Activated CD4-positive, alpha-beta T cell treated with anti-CD3 and anti-CD28 coated beads, Interleukin-2, amount 50 U/mL, for 1 hour (primary cell): ENCODE measurements at places on chromosomes 13 and 19.
A peak's percentile ranks its signal among the peaks of the same experiment; 100 is the strongest.

DNA sequence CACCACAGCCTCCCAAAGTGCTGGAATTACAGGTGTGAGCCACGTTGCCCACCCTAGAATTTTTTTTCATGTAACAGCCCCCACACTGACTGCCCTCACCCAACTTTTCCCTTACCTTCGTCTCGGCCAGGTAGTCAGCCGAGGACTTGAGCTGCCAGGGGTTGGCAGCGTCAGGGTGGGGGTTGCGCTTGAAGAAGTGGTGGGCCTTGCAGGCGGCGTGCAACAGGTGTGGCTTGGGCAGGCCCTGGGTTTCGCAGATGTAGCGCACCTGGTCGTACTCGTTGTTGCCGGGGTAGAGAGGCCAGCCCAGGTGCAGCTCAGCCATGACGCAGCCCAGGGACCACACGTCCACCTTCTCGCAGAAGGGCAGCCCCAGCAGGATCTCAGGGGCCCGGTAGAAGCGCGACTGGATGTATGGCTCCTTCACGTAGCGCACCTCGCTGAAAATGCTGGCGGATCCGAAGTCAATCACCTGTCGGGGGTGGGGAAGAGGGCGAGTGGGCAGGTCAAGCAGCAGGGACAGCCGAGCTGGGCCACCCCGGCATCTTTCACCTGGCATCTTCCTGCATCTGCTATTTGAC is 6.2 kb downstream of the HIPK4 start:
- no peak for DNase-seq

DNA sequence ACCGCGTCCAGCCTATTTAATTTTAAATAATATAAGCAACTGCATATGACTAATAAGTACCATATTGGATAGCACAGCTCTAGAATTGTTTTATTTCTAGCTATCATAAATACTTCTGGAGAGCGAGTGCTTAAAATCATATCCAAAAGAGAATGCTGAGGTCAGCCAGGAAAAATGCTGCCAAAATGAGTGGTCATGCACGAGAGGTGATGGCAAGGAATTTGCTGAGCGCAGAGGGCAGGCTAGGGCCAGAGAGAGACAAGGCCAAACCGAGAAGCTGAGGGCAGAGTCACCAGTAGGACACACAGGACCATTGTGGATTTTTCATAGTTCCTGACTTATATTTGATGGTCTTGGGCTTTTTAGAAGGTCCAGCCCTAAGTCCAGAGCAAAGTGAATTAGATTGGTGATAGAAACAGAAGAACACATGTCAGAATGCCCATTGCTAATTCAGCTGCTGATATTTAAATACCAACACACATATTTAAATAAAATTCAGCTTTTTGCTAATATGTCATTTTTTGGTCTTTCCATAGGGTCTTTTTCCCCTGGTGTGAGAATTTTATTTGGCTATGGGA is 33.6 kb upstream of the UBL3 start:
- DNase-seq: no peak

DNA sequence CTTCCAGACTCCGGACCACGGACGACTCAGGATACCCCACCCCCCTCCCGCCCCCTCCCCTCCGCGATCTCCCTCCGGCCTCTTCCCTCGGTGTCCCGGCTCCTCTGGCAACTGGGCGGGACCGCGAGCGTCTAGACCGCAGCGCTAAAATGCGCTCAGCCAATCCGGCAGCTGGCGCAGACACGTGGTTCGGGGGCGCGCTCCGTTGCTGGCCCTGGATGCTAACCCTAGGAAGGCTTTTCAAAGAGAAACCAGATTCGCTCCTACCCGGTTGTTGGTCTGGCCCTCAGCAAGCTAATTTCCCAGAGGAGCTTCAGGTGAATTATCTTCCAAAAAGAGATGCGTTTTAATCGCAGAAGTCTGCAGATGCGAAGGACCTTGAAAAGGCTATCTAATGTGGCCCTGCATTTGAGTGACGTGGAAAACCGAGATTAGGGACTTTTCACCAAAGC is at the start of gene DZIP1:
Gene DZIP1 (minus strand): TSS at position 106 of the 452 bp plus-strand sequence. CDS start 2,677 bp downstream, outside the sequence.
- DNase-seq: no peak

DNA sequence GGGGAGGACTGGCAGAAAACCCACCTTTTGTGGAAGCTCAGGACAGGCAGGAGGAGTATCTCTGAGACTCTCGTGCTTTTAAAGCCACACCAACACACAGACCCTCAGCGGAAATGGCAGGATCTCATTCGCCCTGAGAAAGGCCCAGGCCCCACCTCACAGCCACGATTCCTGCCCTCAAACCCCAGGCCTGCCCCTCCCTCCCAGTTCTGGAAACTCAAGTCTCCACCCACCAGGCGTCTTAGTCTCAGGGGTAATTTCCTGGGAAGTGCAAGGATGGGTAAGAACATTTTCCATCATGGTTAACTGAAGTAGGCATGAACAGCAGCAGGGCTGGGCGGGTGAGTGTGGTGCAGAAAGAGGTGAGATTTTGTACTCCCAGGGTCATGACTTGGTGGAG is 8.0 kb upstream of the PDE4C start:
- DNase-seq: no peak

DNA sequence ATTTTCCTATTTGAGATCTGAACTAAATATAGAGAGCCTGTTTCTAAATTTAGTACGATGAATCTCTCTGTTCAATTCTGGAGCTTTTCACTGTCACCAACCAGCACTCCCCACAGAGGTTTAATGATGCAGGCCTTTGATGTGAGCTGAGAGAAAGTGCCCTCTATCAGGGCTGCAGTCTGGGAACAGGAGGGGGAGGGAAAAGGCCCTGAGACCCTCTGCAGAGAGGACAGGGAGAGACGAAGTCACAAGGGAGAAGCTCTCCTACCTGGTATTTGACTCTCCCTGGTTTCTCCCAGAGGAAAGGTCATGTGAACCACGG is 206.8 kb upstream of the SOX1 start:
- DNase-seq: no peak

DNA sequence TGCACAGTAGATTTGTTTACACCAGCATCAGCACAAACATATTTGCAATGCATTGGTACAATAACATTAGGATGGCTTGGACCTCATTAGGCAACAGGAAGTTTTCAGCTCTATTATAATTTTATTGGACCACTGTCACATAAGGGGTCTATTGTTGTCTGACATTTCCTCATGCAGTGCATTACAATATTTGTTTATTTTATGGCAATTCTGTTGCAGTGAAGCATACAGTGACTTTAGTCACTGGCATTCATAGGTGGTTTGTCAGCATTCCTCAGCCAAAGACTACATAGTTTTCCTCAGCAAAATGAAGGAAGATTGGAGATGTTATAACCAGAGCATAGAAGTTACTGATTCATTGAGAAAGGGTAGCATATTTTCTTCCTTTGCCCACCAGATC is 1732.9 kb downstream of the PCDH9 start:
- no peak for DNase-seq

GRCh38 chr13:60787083-60787482 is 390.1 kb downstream of the TDRD3 start:
- no peak for DNase-seq

- peak; percentile 33 for DNase-seq
Observed at GRCh38 chr19:50252111-50252886, 48.9 kb downstream of the MYH14 start.
